ENCODE measurements at places on chromosomes 6 and 20. TPM values are rescaled to one million over a fixed set of nuclear protein-coding genes. Genes with fewer than 3 reads are reported as not detected.

The TNF gene
- 82.3 TPM for total RNA-seq

The GJE1 gene
- not detected for total RNA-seq

The CTCFL gene
- not detected for total RNA-seq

The TBX18 gene
- total RNA-seq, result not detected

The TCF19 gene
- total RNA-seq, result 82.6 TPM

The WFDC12 gene
- total RNA-seq, result not detected

The TRIM31 gene
- total RNA-seq, result not detected

The C6orf132 gene
- total RNA-seq, result 0.14 TPM

- no peak for DNase-seq
- H3K4me1 ChIP-seq, result no peaks in the 10 kb centered on the region
- H3K4me3 ChIP-seq, result no peak overlapping the region
- H3K27me3 ChIP-seq, result peaks cover 3% of the 10 kb centered on the region
These were observed 705.7 kb upstream of the SLC35B3 start for GRCh38 chr6:9140951-9141460.

DNA sequence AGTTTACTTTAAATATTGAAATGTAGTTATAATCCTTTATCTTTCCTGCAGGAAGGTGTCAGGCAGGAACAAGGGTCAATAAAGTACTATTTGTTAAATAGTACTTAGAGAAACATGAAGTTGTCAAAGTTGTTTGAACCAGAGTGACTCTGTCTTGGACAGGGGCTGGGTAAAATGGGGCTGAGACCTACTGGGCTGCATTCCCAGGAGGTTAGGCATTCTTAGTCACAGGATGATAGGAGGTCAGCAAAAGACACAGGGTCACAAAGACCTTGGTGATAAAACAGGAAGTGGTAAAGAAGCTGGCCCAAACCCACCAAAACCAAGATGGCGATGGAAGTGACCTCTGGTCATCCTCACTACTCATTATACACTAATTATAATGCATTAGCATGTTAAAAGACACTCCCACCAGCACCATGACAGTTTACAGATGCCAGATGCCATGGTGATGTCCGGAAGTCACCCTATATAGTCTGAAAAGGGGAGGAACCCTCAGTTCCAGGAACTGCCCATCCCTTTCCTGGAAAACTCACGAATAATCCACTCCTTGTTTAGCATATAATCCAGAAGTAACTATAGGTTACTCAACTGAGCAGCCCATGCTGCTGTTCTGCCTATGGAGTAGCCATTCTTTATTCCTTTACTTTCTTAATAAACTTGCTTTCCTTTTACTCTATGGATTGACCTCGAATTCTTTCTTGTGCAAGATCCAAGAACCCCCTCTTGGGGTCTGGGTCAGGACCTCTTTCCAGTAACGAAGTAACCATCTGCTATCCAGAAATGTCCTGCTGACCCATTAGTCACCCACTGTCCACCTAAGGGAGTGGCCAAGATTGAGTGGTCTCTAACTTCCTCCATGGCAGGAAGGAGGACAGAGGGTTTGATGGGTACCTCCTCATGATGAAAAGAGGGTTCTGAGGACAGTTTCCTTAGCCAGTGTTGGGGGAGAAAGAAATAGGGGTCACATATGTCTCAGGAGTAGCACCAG, 19.6 kb downstream of the SLC22A2 start:
- H3K36me3 ChIP-seq, result no peaks in the 10 kb centered on the region
- DNase-seq, result no peak
- peaks cover 14% of the 10 kb centered on the region for H3K27me3 ChIP-seq
- H3K4me1 ChIP-seq, result no peaks in the 10 kb centered on the region

DNA sequence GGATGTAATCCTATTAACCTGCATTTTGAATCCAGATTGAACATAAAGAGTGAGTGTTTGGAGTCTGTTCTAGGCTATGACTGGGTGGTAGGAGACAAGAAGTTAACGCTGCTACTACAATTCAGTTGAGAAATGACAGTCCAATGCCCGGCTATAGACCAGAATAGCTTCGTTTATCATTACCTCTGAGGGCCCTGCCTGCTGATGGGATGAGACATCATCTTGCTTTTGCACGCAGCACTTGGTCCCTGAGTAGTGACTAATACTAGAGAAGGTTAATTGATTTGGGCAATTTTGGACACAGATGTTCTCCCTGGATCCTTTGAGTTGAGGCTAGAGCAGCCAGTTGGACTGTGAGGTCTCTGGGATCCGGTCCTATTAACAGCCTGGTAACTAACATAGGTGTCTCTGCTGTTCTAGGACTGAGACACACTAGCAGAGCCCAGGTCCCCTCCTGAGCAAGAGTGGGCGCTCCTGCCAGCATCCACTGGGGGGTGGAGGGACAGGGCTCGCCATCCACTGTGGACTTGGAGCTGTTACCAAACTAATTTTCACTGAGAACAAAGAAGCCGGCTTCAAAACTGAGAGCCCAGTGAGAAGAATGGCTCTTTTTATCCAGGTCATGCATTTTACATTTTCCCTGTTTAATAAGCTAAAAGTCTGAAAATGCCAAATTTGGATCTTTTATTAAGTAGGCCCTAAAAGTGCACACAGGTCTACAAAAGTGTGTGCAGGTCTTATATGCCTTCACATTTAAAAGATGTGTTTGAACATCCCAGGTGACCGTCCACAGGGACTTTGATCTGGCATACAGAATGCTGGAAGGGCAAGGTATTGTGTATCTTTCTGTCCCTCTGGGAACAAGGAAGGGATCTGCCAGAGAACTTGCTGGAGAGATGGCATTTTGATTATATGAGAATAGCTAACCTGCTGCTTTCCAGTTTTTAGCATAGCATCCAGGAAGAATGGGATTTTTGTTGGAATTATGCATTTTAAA, 212.5 kb downstream of the CDH4 start:
- no peaks in the 10 kb centered on the region for H3K36me3 ChIP-seq
- no peak overlapping the region for H3K27ac ChIP-seq
- H3K4me3 ChIP-seq, result no peak overlapping the region

- H3K4me3 ChIP-seq, result no peak overlapping the region
These were observed 16.8 kb upstream of the AKIRIN2 start for GRCh38 chr6:87718662-87719433.

DNA sequence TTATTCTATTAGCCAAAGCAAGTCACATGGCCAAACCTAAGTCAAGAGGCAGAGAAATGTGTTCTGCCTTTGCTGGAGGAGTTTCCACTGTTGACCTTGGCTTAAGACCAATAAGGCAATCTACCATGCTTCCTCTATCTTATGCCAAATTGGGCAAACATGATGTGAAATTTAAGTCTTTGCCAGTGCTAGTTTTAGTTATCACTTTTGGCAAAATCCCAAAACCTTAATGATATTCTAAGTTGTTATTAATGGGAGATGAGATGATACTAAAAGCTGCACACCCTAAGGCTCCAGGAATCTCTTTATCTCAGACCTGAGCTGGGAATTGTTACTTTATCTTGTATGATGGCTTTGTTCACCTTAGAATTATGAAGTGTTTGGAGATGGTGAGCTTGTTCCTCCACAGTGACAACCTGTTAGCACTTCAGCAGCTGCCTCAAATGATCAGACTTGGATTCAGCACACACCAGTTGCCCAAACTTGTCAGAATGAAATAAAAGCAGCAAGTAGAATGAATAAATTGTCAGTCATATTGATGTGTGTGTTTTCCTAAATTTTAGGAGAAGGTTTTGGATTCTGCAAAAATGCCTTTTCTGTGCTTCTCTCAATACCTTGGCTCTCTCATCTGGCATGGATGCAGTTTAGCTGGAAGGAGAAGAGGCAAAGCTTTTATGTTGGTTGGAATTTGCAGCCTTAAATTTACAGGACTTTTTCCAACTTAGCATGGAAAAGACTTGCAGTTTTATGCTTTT, 49.3 kb downstream of the RIN2 start:
- no peak for DNase-seq
- peaks cover 14% of the 10 kb centered on the region for H3K27me3 ChIP-seq
- H3K4me3 ChIP-seq, result no peak overlapping the region
- no peaks in the 10 kb centered on the region for H3K4me1 ChIP-seq
- no peak overlapping the region for H3K27ac ChIP-seq

GRCh38 chr6:163985040-163985439, 570.5 kb downstream of the QKI start:
- peaks cover 2% of the 10 kb centered on the region for H3K27me3 ChIP-seq
- no peaks in the 10 kb centered on the region for H3K36me3 ChIP-seq

- DNase-seq, result no peak
- no peaks in the 10 kb centered on the region for H3K27me3 ChIP-seq
- no peaks in the 10 kb centered on the region for H3K36me3 ChIP-seq
- no peak overlapping the region for H3K4me3 ChIP-seq
- no peak overlapping the region for H3K27ac ChIP-seq
- no peaks in the 10 kb centered on the region for H3K4me1 ChIP-seq
These were observed 414.4 kb upstream of the PLCB4 start for GRCh38 chr20:8654486-8654885.

DNA sequence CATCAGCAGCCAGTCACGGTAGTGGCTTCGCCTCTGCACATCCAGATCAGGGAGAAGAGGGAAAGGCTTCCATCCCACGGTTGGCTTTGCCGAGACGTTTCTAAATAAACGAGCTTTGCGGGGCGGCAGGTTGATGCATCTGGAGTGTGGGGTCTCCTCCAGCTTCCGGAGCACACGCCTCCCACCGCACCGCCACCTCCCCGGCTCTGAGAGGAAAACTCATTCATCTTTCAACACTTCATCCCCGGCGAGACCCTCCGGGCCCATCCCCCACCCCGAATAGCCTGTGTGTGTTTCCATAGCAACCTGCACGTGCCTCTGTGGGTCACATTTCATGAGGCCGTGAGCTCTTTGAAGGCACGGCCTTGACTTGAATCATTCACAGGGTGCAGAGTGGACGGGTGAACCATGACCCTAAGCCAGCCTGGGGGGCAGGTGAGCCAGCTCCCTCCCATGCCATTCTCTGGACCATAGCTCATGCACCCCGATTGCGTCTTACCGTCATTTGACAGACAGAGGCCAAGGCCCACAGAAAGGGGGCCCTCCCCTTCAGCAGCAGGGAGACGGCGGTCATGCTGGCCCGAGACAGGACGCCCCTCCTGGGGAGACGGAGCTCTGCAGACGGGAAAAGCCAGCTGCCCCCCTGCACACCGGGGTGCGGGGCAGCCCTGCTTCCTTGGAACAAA, 16.2 kb upstream of the CHRNA4 start:
- no peak overlapping the region for H3K27ac ChIP-seq
- H3K36me3 ChIP-seq, result no peaks in the 10 kb centered on the region
- peaks cover 2% of the 10 kb centered on the region for H3K4me1 ChIP-seq
- no peak overlapping the region for H3K4me3 ChIP-seq
- peaks cover 10% of the 10 kb centered on the region for H3K27me3 ChIP-seq

- H3K36me3 ChIP-seq, result peaks cover 33% of the 10 kb centered on the region
- peaks cover 27% of the 10 kb centered on the region for H3K4me1 ChIP-seq
- no peak overlapping the region for H3K4me3 ChIP-seq
- H3K27ac ChIP-seq, result no peak overlapping the region
- no peaks in the 10 kb centered on the region for H3K27me3 ChIP-seq
- peak; percentile 64 for DNase-seq
These were observed 3.5 kb downstream of the NDUFAF5 start for GRCh38 chr20:13788167-13788834.

DNA sequence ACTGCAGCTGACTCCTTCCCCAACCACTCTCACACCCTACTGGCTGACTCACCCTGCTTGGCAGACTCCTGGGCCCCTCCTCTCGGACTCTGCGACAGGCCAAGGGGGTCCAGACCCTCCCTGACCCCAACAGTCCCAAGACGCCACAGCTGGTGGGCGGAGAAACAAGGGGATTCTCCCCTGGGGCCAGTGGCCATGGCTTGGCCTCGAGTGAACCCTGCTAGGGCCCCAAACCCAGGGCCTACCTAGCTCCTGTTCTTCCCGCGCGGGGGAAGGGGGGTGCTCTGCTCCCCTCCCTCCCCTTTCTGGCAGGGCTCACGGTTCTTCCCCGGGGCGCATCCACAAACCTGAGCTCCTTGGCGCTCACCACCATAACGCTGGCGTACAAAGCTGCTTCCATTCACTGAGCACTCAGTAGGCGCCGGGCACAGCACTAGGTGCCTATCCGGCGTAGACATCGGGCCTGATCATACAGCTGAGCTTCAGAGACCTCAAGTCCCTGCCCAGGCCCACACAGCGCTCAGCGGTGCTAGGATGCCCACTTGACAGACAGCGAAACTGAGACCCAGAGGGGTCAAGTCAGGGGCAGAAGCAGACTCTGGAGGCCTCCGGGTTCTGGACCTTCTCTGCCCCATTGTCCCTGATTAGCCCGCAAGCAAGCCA, 597 bp downstream of the ADA start:
- no peaks in the 10 kb centered on the region for H3K27me3 ChIP-seq
- peak; percentile 69 for DNase-seq
- H3K4me1 ChIP-seq, result peaks cover 59% of the 10 kb centered on the region
- peak overlapping the region; percentile 78 for H3K4me3 ChIP-seq
- peak overlapping the region; percentile 87 for H3K27ac ChIP-seq

DNA sequence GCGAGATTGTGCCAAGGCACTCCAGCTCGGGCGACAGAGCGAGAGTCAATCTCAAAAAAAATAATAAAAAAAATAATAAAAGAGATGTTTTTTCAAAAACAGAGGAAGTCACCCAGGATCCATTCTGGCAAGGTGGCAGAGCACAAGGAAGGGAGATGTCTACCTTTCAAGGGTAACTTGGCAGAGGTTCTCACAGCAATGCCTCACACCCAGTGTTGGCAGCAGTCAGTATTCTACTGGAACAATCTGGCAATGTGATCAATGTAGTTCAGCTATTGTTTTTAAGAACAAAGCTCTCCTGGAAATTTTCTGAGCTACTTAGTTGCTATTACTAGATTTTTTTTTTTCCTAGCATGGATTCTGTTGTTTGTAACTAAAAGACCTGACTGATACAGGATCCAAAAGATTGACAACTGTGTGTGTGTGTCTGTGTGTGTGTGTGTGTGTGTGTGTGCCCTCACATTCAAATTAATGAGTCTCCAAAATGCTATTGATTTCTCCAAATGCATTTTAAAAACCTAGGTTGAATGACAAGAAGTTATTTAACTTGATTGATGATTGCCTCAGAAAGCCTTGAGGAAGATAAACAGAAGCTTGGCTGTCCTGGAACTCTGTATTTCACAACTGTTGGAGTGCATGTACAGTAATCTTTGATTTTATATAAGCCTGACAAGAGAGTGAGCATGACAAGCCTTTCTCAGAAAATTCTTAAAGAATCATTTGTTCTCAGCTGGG, 114.1 kb upstream of the RREB1 start:
- no peaks in the 10 kb centered on the region for H3K36me3 ChIP-seq
- no peak overlapping the region for H3K4me3 ChIP-seq
- peaks cover 2% of the 10 kb centered on the region for H3K27me3 ChIP-seq
- no peak for DNase-seq
- H3K27ac ChIP-seq, result no peak overlapping the region
- no peaks in the 10 kb centered on the region for H3K4me1 ChIP-seq

DNA sequence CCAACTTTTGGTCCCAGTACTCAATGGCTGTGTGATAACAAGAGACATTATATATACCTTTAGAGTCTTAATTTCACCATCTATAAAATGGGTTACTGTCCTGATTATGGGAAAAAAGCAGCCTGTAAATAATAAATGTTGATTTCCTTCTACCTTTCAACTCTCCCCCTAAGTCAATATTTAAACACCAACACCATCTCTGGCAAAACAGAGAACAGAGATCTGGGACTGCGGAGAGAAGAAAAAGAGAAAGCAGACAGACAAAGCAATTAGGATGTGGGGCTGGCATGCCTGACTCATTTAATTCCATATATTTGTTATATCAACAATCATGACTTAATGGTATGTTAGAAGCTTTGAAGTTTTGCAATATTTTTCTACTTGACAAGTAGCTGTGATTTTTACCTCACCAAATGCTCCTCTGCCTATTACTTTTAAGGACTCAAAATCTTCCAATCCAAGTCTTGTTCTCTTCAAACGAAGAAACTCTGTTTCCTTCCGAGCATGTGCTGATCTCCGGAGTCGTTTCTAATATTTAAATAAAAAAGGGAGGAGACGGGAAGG, 23.3 kb downstream of the STK38 start:
- no peaks in the 10 kb centered on the region for H3K27me3 ChIP-seq
- H3K4me1 ChIP-seq, result peaks cover 36% of the 10 kb centered on the region

All from activated CD4-positive, alpha-beta T cell treated with anti-CD3 and anti-CD28 coated beads for 36 hours (primary cell).